ENCODE measurements at places on chromosomes 3 and 15.

- no peak for DNase-seq
Observed at GRCh38 chr3:12229896-12230295, 59.0 kb upstream of the PPARG start.

DNA sequence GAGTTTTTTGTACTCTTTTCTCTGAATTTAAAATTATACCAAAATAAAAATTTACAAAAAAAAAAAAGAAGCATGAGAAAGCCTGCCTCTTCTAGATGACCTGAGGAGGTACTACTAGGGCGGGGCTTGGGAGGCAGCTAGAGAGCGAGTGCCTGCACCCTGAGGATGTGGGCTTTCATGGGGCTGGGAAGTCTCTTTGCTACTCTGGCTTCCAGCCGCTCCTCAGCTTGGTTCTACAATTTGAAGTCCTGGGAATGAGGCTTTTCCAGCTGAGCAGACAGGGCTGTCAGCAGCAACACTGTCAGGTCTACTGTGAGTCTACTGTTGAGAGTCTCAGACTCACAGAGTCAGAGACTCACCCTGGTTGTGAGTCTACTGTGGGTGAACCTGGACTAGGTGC lies 8.2 kb upstream of the PSTPIP1 start:
- DNase-seq = no peak

GRCh38 chr3:111589303-111590142 lies 5.6 kb downstream of the ZBED2 start:
- DNase-seq = no peak

DNA sequence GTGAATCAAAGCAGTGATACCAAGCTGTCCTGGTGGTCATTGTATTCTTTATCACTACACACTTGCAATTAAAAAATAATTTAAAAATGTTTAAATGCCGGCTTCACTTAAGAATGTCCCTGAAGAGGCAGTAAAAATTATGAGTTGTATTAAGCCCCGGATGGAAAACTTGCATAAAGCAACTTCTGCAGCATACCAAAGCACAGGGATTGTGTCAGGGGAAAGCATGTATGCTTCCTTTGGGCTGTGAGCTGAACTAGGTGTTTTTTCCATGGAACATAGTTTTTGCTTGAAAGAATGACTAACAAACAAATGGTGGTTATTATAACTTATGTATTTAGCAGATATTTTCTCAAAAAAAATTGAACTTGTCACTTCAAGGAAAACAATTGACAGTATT lies 143.1 kb downstream of the ARNT2 start:
- no peak for DNase-seq

DNA sequence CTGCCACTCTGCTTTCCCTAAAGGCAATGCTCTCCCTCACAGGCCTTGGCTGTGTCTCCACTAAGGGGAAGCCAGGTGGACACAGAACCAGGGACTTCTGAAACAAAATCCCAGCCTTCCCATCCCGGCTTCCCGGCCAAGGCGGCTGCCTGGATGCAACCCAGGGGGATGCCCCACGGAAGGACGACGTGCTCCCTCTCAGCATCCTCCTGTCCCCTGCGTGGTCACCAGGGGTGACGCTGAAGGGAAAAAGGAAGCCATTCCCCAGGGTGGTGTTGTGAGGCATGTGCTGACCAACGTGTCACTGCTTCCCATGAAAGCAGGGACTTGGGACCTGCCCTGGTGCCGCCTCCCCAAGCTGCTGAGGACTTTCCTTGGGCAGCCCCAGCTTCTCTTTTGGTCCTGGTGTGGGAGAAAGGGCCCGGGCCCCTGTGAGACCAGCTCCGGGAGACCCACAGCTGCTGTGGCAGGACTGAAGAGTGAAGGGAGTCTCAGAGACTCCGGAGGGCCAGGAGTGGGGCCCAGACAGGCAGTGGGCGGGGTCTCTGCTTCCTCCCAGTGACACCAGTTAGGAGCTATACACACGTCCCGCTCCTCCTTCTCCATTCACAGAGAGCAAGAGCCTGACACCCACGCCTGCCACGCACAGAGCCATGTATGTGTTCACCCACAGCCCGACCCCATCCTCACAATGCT lies 139.2 kb downstream of the NUP210 start:
- DNase-seq = peak; percentile 66

- DNase-seq = no peak
Observed at GRCh38 chr3:32564195-32564594, 6.5 kb downstream of the DYNC1LI1 start.

- DNase-seq = peak; percentile 59
Observed at GRCh38 chr3:191499307-191500080, 38.5 kb downstream of the PYDC2 start.

GRCh38 chr3:194832346-194833104 lies 146.8 kb downstream of the FAM43A start:
- DNase-seq = no peak

DNA sequence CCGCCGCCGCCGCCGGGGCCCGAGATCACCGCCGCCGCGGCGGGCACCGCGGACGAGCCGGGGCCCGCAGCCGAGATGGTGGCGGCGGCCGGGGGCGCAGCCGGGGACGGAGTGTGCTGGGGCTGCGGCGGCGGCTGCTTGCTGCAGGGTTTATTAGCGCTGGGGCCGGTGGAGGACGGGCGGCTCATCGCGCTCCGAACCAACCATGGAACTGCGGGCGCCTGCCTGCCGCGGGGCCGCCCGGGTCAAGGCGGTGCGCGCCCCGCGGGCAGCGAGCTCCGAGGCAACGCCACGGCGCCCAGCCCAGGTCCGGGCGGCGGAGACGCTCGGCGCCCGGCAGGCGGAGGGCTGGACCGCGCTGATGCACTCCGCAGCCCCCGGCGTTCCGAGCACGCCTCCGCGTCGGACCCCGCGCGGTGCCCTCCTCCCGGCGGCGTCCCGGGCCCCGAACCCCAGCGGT lies 277 bp downstream of the SIAH2 start:
- DNase-seq = no peak

DNA sequence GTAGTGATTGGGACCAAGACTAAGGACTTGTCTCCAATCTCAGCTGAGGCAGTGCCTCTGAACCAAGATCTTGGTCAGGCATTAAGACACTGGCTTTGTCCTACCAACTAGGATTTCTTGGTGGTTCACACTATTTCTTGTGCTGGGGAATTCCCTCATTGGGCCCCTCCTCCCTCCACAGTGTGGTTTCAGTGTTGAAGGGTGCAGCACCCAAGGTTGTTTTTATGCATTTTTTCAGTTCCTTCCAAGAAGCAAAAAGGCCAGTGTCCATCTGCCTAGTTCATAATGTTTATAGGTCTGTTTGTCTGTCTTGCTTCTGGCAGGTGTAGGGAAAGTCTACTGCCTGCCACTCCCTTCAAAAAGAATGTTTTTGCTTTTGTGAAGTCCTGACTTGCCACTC lies 10.6 kb upstream of the ITPKA start:
- no peak for DNase-seq

- DNase-seq = no peak
Observed at GRCh38 chr3:170320461-170321121, 36.9 kb upstream of the SKIL start.

DNA sequence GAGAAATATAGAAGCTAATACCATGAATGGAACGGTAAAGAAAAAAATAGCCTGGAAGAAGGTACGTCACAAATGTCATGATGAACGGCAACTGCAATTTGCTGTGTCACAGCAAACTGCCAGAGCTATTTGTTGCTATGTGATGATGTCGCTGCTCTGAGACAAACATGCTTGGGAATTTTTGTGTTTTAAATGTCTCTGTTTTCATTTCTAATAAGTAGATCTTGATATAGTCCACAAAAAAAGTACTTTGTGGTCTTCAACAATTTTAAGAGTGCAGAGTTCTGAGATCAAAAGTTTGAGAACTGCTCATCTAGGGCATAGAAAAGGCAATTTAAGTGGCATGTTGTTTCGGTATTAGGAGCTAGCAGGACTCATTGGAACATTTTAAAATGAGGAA lies 4.3 kb upstream of the NR1D2 start:
- DNase-seq = no peak

DNA sequence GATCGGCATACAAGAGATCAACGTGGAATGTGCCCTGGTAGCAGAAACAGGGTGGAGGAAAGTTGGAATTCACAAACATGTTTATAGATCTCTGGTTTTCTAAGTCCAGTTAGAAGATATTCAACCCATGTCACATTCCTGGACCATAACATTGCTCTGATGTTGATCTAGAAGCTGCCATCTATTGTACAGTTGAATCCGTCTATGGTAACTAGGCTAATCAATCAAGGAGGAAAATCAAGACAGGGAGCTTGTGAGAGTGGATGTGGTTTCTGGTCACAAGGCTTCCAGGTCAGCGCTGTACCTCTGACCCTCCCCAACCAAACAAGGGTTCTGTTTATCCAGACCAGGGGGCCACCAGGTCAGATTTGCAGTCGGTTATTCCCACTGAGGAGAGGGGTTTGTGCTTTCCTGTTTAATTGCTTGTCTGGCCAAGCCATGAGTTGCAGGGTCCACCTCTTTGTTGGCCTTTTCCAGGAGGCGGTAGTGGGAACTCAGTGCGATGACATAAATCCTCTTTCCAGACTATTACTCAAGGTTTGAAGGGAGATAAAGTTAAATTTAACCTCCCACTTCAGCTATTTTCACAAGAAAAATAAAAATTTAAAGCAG lies 130.3 kb downstream of the SLCO3A1 start:
- DNase-seq = no peak

Measured in sigmoid colon (tissue), 7 donors.